ENCODE measurements at places on chromosomes 5 and 9.

GRCh38 chr9:20729523-20729922 lies 45.5 kb downstream of the FOCAD start:
- no peak for DNase-seq

DNA sequence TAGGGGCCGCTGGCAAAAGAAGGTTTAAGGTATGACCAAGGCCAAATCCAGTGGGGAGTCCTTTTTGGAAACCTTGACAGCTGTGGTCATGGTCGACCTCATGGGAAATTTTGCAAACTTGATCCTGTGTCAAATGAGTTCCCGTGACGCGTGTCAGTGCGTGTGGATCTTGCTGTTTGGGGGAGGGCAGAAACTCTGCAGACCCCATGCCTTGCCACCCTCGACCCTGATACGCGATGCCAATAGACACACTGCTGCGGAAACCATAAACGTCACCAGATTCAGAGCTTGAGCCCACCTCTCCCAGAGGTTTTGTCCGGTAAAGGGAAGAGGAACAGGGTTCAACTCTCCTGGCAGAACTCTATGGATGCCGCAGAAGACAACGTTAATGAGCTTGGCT lies 104.7 kb downstream of the ADAMTS2 start:
- DNase-seq: no peak

DNA sequence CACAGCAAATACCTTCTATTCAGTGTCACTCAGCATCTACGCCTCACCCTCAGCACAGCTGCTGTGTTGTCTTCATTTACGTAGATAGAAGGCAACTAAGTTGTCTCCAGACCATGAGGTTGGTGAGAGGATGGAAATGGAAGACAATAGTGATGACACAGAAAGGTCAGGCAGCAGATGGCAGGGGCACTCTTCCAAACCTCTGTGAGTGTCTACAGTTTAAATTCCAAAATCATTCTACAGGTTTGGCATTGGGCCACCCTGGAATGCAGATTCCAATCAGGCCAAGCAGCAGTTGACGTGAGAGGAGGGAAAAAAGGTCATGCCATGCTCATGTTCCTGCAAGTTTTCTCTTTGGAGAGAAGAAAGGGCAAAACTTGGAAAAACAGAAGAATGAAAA lies 68.7 kb upstream of the ADAMTSL1 start:
- peak; percentile 9 for DNase-seq

- DNase-seq: no peak
These were observed 208.0 kb downstream of the NR3C1 start for GRCh38 chr5:143195491-143195890.

GRCh38 chr5:5278815-5279381 lies 138.8 kb downstream of the ADAMTS16 start:
- no peak for DNase-seq

DNA sequence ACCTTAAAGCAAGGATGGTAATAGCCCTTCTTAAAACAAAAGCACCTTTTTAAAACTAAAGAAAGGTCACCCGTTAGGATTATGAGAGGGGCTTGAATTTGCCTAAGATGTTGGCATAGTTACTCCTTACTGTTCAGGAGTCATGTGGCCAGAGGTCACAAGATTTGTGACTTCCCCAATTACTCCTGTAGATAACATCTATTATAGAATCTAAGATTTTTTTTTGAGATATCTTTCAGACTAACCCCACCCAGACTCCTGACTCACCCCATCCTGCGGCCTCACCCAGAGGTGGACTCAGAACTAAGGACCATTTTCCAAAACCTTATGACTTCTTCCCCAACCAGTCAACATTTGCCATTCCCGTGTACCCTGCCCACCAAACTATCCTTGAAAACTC lies 2.4 kb downstream of the CD180 start:
- DNase-seq: no peak

- peak; percentile 11 for DNase-seq
These were observed 61.1 kb downstream of the GRIA1 start for GRCh38 chr5:153551537-153552079.

DNA sequence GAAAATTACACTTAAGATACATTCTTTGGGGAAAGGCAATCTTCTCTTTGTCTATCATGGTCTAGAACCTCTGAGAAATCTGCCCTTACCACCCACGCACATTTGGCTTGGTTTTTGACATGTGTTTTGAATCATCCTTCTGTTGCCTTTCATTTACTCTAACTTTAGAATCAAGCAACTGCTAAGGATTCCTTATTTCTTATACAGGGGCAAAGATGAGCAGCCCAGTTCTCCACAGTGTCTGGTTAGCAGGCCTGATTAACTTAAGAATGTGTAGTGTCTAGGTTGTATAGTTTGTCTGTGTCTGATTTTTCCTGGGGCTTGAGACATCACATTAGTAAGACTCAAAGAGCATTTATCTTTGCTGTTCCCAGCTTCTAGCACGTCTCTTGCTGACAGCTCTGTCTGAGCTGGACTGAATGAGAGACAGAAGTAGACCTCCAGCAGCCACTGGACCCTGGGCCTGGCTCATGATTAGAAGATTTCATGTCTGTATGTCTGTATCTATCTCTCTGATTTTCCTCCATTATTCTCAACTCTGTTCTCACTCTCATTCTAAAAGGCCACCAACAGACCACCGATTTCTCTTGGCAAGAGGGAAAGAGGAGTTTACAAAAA lies 31.8 kb upstream of the PCA3 start:
- no peak for DNase-seq

Measured in NCI-H1694 treated with DMSO at 0.1 percent for 48 hours (cell line).